ENCODE measurements at places on chromosomes 5 and 9.

DNA sequence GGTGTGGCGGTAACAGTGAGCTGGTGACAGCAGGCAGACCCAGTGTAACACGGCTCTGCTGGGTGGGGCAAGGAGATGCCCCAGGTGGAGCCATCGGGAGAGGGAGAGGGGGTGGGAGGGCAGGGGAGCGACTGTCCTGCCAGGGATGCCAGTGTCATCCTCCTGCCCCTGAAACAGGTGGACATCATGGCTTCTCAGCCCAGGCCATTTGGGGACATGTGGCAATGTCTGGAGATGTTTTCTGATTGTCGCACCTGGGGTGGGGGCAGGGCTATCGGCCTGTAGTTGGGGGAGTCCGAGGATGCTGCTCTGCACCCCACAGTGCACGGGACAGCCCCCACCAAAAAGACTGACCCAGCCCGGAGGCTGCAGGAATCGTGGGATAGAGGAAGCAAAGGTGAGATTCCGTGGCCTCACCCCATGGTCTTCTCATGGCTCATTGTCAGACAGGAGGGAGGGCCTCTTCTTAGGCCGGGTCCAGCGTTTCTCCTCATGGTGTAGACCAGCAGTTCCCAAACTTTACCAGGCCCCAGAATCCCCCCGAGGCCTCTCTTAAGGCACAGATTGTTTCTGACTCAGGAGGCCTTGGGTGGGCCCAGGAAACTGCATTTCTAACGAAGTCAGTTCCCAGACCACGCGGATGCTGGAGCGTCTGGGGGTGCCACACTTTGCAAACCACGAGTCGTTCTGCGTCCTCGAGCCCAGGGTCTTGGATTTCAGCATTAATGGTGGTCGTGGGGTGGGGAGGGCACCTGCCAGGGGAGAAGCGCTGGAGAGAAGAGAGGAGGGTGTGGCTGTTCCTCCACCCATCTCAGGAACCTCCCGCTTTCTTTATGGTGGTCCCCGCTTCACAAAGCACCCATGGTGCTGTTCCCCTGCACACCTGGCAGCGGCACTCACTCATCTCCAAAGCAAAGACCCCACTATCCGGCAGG, 11.0 kb downstream of the COL5A1 start:
- no peak for DNase-seq

DNA sequence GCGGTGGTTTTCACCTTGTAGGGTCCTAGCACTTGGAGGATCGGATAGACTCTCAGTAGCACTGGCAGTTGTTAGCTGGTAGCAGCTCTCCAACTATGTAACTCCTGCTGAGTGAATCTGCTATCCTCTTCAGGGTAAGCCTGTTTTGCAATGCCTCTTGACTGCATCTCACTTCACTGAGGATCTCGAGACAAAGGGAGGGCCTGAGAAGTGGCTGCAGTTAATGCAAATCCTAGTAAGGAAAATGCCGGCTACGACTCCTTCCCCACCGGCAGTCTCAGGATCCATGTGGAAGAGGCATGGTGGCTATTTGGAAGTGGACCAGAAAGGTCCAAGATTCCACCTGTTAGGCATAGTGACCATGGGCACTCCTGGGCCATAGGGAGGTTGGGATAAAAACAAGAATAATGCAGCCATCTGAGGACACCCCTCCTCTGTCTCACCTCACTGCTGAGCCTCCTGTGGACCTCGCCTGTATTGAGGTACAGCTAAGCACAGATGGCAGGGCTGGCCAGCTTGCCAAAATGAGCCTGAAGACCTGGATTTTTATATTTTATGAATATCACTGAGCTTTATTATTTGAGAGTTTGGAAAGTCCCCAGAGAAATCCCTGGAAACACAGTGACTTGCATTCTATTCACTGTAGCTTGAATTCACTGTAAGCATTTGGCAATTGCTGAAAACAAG, 146.0 kb downstream of the LIFR start:
- no peak for DNase-seq

GRCh38 chr5:92519811-92520632, 1061.0 kb downstream of the NR2F1-AS1 start:
- DNase-seq, result no peak

DNA sequence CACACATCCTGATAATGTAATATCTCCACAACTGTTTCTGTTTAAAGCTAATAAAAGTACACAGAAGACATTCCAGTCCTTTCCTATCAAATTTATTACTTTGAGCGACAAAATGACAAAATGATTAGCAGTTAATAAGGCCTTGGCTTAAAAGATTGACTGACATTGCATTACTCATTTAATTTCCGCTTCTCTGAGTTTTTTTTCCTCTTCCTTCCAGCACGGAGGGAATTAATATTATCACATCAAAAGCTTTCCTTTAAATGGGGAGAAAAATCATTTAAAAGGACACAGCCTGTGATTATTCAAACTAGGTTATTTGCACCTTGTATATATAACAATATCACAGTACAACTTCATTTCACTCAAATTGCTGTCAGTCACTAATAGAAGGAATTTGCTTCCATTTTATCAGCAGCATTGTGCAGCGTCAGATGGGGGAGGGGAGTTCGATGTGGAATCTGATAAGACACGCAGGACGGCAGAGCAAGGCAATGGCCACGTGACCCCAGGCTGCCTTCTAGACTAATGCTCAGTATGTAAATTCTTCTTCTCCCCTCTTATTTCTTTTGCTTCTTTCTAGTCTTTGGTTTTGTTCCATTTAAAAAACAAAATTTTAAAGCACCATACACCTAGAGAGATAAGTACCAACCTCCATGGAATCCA, 400.5 kb downstream of the IRX1 start:
- no peak for DNase-seq

- no peak for DNase-seq
Observed at GRCh38 chr9:33695299-33695698, 100.1 kb upstream of the PRSS3 start.

DNA sequence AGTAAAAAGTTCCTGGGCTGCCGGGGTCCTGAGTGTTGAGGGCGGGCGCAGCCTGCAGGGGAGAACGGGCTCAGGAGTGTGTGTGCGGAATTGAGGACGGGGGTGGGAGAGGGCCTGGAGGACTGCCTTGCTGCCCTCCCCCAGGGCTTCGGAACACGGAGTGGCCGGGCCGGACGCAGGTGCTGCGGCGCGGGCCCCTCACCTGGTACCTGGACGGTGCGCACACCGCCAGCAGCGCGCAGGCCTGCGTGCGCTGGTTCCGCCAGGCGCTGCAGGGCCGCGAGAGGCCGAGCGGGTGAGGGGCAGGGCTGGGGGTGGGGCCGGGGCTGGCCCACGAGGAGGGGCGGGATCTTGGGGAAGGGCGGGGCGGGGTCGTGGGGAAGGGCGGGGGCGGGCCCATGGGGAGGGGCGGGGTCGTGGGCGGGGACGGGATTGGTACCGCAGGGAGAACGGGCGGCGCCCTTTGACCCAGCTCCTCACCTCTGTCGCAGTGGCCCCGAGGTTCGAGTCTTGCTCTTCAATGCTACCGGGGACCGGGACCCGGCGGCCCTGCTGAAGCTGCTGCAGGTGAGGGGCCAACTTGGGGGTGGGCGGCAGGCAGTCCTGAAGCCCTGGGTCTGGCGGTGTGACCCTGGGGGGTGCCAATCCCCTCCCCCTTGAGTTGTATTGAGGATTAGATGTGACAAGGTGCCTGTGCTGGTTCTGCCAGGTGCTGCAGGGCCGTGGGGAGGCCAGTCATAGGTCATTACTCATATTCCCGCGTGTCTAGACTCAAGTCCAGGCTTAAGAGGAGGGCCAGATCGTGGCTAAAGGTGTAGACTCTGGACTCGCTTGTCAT, 7.1 kb downstream of the FPGS start:
- DNase-seq, result no peak
